IMR-90 (cell line): ENCODE measurements at places on chromosomes 1 and 21.

DNA sequence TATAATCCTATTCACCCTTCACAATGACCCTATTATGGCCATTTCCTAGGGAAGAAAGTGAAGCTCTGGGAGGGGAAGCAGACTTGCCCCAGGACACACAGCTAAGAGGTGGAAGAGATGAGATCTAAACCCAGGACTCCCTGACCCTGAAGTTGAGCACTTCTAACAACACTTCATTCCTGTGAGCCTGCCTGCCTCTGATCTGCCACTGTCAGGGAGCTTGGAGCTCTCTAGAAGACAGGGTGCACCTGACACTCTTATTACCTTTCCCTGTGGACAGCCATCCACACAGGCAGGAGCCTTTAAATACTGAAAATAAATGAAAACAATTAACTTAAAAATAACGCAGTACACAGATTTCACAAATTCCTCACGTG lies 599 bp downstream of the MKNK1 start:
- DNase-seq: no peak

GRCh38 chr1:38905985-38906384 lies 24.6 kb upstream of the GJA9 start:
- DNase-seq: no peak

DNA sequence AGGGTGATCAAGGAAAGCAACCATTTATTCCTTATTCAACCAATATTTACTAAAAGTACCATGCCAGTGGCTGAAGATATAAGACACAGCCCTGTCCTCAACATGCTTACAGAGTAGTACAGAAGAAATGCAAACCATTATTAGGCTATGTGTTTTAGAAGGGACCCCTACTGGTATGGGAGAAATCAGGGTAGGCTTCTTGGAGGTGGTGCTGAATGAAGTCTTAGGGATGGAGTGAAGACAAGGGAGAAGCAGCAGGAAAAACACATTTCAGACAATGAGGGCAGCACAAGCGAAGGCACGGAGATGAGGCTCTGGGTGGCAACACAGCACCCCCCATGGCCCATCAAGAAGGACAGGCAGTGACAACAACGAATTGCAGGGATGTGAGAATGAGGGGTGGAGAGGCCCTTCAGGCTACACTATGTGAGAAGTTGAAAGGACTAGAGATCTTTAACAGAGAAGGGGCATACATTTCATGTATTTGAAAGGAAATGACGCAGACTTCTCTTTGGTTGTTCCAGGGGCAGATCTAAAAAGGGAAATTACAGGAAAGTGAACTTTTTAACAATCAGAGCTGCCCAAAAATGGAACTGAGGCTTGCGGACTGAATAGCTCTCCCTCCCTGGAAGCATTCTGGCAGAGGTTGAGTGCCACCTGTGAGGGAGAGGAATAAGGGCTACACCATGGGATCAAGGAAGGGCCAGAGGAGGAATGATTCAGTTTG lies 16.8 kb upstream of the CD58 start:
- no peak for DNase-seq

GRCh38 chr1:193657552-193657951 lies 471.1 kb upstream of the B3GALT2 start:
- DNase-seq: no peak

DNA sequence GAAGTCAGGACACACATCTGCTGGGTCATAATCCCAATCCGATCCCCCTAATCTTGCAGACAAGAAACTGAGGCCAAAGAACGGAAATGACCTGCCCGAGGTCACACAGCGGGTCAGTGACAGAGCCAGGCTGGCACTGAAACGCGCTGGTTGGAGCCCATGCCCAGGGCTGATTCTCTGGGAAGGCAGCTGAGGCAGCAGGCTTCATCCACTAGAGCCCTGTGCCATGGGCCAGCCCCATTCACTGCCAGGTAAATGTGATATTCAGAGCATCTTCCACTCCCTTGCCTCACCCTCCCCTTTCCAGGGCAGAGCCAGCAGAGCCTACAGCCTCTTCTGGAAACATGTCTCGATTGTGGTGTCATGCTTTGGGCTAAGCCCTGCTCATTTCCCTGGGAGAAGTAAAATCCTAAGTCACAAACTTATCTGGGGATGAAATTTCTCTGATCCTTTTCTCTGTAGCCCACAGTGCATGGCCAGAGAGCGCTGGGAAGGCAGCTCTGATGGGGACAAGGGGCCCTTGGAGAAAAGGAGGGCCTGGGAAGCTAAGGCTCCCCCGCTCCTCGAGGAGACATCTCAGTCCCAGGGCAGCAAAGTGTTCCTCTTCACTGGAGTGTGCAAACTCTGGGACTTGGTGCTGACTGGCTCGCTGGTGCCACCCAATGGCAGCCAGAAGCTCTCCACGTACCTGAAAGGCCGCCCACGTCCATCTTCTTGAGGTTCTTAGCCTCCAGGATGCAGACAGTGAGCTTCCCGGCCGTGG lies 110.4 kb downstream of the SYT2 start:
- peak; percentile 84 for DNase-seq

DNA sequence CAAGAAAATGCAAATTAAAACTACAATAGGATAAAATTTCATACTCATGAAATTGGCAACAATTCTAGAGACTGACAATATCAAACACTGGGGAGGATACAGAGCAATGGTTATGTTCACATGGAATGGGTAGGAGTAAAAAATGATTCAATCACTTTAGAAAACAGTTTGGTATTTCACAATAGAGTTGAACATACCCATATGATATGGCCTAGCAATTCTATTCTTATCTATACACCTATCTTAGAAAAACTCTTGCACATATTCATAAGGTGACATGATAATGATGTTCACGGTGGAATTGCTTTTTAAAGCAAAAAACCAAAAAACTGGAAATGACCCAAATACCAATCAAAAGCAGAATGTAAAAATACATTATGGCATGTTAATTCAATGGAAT lies 28.7 kb downstream of the PHC2 start:
- DNase-seq: no peak

DNA sequence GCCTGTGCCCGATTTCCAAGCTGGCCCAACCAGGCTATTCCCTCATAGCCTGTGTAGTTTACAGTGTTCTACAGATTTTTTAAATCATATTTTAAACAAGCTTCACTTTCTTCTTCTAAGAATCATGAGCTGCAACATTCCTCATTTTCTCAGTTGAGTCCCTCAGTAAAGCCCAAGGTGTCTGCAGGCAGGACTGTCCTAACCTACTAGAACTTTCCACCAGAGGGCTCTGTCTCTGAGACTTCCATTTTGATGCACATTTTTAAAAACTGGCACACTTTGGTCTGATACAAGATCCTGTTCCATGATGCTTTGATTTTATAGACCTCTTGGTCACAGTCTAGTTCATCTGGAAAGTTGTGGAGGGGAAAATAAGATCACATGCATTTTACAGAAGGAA lies 21.6 kb upstream of the SLAMF6 start:
- peak; percentile 10 for DNase-seq

- DNase-seq: no peak
These were observed 19.7 kb upstream of the ATP6V1G3 start for GRCh38 chr1:198560161-198560560.

DNA sequence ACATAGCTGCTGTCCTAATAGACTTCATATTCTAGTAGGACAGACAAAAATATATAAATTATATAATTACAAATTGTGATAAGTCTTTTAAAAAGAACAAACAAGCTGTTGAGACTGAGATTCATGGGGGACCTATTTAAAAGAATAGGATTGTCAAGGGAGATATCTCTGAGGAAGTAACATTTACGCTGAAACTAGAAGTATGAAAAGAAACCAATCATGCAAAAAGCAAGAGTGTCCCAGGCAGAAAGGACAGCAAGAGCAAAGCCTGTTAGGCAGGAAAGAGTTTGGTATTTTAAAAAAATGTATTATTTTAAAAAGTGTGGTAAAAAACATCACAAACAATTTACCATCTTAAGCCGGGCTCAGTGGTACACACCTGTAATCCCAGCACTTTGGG lies 9.1 kb upstream of the METTL13 start:
- no peak for DNase-seq

DNA sequence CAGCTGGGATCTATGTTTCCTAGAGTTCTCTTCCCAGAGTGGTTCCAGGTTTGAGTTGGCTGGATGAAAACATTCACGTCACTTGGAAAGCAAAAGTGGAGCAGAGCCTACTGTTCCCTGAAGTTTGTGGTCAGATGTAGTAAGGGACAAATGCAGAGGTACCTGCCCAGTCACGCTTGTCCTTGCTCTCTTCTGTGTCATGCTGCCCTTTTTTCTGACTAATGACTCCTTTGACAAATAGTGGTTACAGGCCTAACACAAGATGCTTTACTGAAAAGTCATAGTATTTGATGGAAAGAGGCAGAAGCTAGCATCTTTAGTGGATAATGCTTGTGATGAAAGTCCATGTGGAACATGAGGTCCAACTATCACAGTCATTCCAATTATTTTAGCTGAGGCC lies 881.4 kb upstream of the B3GALT2 start:
- no peak for DNase-seq

- no peak for DNase-seq
These were observed 45.2 kb upstream of the DPT start for GRCh38 chr1:168774241-168774640.

- DNase-seq: no peak
These were observed 19.0 kb downstream of the MRPS6 start for GRCh38 chr21:34092262-34092921.

- DNase-seq: peak; percentile 97
These were observed 115.6 kb upstream of the SLC45A1 start for GRCh38 chr1:8202182-8202905.

GRCh38 chr1:245538671-245539070 lies 383.9 kb downstream of the KIF26B start:
- DNase-seq: no peak

- DNase-seq: peak; percentile 22
These were observed 18.6 kb upstream of the MYSM1 start for GRCh38 chr1:58718435-58718834.

- no peak for DNase-seq
These were observed 102.4 kb upstream of the ST6GALNAC5 start for GRCh38 chr1:76764638-76765454.

GRCh38 chr1:26259005-26259404 lies 20.9 kb upstream of the SH3BGRL3 start:
- no peak for DNase-seq

DNA sequence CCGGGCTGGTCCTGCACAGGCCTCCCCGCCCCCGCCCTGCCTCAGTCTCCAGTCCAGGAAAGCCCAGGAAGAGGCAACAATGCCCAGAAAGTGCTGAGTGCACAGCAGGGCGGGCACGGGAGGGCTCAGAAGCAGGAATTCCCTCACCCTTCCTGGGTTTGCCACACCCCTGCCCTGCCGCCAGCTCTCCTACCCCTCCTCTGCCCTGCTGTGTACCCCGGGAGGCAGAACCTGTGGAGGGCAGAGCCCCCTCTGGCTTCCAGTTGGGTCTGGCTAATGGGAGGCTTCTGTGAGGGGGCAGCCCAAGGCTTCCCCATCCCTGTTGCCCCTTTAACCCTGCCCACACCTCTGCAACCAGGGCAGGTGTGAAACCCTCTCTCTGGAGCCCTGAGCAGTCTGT lies 47.5 kb upstream of the CSF3R start:
- no peak for DNase-seq

DNA sequence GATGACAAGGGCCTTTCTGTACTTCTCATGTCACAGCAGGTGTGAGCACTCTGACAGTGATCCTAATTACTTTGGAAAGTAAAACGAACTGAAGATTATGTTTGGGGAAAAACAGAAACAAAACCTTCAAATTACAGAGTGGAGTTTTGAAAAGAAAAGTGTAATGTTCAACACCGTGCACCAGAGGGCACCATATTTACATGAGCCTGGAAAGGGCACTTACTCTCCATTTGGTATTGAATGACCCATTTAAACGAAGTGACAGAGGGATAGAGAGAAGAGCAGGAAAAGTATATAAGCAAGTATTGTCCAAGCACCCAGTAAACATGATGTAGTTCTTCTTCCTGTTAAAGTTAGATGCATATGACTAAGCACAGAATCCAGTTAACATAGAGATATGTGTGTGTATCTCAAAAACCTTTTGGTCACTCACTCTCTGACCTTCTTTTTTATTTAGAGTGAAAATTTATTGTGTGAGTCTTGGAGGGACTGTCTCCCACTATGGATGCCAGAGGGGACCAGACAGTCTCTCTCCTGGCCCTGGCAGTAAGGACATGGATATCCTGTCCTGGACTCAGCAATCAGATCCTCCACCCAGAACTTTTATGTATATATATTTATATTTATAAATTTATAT lies 3.8 kb upstream of the RGSL1 start:
- DNase-seq: peak; percentile 40

DNA sequence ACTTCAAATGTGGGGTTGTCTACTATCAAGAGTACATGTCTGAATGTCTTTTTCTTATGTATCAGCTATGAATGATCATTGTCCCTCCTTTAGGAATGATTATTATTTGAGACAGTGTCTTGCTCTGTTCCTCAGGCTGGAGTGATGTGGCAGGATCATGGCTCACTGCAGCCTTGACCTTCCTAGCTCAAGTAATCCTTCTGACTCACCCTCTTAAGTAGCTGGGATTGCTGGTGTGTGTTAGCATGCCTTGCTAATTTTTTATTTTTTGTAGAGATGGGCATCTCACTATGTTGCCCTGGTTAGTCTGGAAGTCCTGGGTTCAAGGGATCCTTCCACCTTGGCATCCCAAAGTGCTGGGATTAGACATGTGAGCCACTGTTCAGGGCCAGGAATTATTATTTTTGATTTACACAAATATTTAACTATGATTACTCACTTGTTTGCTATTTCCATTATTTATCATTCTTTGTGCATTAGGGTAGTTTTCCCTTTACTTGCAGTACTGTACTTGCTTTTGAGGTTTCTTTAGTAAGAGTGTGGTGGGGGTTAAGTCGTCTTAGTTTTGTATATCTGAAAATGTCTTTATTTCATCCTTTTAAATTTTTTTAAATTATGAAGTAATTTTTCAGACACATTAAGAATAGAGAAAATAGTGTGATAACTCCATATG lies 12.8 kb downstream of the S100A7 start:
- peak; percentile 83 for DNase-seq

DNA sequence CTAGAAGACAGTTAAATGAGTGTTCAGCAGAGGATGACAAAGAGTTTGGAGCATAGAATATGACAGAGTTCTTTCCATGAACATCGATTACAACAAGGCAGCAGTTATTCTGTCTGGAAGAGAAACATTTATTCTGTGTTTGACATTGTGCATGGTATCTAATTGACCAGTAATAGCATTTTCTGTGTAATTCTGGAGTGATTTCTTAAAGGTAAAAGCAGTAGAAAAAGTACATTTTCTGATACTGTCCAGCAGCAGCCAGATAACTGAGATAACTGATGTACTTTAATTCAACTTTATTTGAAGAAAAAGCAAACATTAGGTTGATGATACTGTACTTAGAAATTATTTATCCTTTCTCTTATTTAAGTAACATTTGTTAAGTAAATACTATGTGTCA lies 497.1 kb downstream of the AGBL4 start:
- no peak for DNase-seq

DNA sequence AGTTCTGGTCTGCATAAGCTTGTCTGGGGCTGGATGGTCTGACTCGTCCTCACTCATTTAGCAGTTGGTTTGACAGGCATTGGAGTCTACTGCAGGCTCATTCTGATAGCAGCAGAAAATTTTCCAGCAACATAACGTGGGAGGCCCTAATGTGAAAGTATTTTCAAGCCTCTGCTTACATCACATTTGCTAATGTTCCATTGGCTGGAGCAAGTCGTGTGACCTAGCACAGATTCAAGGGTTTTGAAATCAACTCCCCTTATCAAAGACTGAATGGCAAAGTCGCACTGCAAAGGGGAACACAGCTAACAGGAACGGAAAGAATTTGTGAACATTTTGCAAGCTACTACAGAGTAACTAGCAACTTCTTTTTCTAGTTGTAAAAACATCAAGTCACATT lies 2.3 kb upstream of the USH2A start:
- DNase-seq: peak; percentile 2
